ENCODE measurements at places on chromosomes 16 and 17.

DNA sequence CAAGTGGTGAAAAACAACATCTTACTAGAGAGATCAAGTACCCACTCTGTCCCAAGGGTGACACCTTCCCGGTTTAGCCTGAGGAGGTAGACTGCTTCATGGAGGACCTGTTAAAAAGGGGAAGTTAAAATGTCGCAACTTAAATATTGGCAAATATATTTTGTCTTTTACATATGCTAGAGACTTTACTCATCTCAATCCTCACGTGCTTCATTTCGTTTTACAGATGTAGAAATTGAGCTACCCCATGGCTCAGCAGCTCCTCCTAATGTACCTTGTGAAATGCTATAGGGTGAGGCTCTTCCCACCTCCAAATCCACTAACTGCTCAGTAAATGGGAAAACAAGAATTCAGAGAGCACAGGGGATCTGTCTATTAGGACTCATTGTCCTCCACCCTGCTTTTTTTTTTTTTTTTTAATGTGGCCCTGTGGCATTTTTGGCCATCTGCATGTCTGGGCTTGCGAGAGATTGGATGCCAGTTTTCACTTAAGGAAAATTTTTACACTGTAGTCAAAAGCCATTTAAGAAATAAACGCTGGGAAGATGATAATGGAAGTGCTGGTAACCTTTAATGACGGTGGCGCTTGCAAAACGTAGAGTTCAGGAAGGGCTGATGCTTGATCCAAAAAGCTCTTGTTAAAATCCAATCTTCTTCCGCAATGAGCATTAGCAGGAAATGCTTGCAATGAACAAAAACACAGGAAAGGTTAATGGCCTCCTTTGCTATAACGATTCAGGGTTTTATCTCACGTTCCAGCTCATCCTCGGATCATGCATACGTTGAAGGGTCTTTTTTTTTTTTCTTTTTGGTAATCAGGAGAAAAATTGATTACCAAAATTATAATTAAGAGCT, 39.8 kb downstream of the HSBP1 start:
- no peak overlapping the region for H3K27ac ChIP-seq
- H3K27me3 ChIP-seq = no peaks in the 10 kb centered on the region
- H3K4me1 ChIP-seq = no peaks in the 10 kb centered on the region

- H3K36me3 ChIP-seq = no peaks in the 10 kb centered on the region
- H3K27me3 ChIP-seq = peaks cover 33% of the 10 kb centered on the region
- H3K4me3 ChIP-seq = no peak overlapping the region
These were observed 71.9 kb downstream of the RBBP6 start for GRCh38 chr16:24611310-24611709.

- H3K36me3 ChIP-seq = no peaks in the 10 kb centered on the region
- H3K4me1 ChIP-seq = no peaks in the 10 kb centered on the region
These were observed 20.4 kb downstream of the BEAN1 start for GRCh38 chr16:66447491-66447890.

DNA sequence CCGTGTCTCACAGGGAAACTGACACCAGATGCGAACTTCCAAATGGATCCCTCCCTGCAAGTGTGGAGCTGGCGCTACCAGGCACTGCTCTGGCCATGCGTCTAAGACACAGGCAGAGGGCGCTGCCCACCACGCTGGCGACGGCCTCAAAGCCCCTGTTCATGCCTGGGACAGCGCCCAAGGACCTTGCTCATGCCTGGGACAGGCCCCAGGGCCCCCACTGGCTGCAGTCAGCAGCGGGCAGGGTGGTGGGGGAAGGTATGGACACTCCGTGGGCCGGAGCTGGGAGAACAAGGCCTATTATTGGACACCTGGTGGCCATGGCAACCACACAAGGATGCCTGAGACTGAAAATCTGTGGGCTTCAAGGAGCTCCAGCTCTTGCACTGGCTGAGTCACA, 8.8 kb downstream of the ZG16B start:
- H3K27me3 ChIP-seq = no peaks in the 10 kb centered on the region
- peaks cover 46% of the 10 kb centered on the region for H3K4me1 ChIP-seq
- H3K36me3 ChIP-seq = no peaks in the 10 kb centered on the region

DNA sequence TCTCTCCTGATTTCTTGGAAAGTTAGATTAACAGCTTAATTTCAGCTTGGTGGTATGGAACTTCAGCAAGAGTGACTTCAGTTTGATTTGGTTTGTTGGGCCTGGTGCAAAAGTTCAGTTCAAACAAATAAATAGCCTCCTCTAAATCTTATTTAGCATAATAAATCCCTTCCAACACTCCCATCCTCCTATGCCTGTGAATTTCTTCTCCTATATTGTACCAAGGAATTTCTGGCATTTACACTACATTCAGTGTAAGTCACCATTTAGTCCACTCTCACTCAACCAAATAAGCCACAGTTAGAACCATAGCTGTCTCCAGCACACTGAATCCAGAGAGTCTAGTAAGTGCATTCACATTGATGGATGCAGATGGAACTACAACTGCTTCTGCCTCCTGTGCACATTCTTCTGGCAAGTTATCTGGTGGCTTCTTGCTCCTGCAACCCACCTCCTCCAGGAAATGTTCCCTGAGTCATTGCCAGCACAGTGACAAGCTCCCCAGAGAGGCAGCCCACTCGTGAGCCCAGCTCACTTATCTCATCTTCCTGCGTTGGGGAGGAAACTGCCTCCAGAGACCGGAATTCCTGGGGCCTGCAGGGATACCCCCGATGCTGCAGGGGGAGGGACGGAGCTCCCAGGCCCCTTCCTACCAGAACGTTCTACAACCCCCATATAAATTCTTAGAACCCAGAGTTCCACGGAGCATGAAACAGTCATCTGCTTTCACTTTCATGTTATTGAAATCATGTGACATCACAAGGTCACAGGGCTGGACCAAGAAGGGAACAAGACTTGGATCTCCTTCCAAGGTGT, 318.3 kb downstream of the PHKB start:
- H3K36me3 ChIP-seq = no peaks in the 10 kb centered on the region
- no peaks in the 10 kb centered on the region for H3K4me1 ChIP-seq
- peak overlapping the region; percentile 56 for H3K4me3 ChIP-seq

- H3K4me3 ChIP-seq = peak overlapping the region; percentile 22
- H3K27me3 ChIP-seq = no peaks in the 10 kb centered on the region
- no peak for DNase-seq
- H3K4me1 ChIP-seq = peaks cover 97% of the 10 kb centered on the region
These were observed 10.2 kb downstream of the COTL1 start for GRCh38 chr16:84607694-84608093.

DNA sequence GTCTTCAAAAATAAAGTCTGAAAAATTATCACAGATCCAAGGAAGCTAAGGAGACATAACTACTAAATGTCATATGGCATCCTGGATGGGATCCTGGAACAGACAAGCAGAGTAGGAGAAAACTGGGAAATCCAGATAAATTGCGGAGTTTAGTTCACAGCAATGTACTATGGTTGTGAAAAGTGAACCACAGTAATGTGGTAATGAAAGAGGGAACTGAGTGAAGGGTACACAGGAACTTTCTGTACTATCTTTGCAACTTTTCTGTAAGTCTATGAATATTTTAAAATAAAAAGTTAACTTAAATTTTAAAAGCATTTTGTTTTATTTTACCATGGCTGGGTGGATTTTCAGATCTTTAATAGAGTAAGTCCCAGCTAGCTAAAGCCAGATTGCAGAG, 16.3 kb downstream of the SLFN12L start:
- no peak overlapping the region for H3K4me3 ChIP-seq
- H3K4me1 ChIP-seq = peaks cover 56% of the 10 kb centered on the region
- H3K27ac ChIP-seq = no peak overlapping the region

DNA sequence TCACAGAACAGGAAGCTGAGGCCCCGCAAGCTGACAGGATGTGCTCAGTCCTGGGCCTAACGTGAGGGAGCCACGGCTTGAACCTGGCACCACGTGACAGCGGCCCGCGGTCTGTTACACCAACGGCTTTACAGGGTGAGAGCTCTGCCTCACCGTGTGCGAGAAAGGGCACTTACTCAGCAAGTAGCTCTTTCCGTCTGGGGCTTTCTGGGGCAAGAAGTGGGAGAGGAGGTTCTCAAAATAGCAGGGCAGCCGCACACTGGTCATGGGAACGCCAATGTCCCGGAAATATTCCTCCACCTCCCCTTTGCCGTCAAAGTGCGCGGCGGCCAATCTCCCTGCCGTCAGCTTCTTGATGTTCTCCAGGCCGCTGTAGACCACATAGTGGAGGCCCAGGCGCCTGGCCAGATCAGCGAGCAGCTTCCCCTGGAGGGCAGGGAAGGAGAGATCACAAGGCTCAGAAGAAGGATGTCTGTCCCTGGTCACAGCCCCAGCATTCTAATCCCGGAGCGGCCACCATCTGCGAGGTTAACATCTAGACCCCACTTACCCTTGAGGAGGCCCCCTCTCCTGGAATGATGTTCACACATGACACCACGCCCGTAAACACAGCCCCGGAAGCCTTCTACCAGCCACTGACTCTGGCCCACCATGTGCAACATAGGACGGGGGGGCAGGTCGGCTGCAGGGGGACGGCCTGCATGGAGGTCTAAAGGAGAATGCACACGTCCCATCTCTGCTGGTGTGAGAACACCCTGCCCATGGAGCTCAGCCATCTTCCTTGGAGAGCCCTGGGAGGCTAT, 8.2 kb downstream of the NMRAL1 start:
- H3K27me3 ChIP-seq = no peaks in the 10 kb centered on the region
- H3K27ac ChIP-seq = peak overlapping the region; percentile 53
- H3K4me3 ChIP-seq = no peak overlapping the region

- H3K4me3 ChIP-seq = no peak overlapping the region
- peak; percentile 38 for DNase-seq
- no peaks in the 10 kb centered on the region for H3K27me3 ChIP-seq
- peaks cover 58% of the 10 kb centered on the region for H3K4me1 ChIP-seq
- H3K27ac ChIP-seq = no peak overlapping the region
These were observed 19.3 kb downstream of the SOCS1 start for GRCh38 chr16:11236461-11237254.

Measured in CD4-positive, alpha-beta T cell (primary cell).